B cell (primary cell): ENCODE measurements at places on chromosomes 5 and 9.

- no peaks in the 10 kb centered on the region for H3K36me3 ChIP-seq
- DNase-seq, result no peak
- peaks cover 35% of the 10 kb centered on the region for H3K4me1 ChIP-seq
- H3K4me3 ChIP-seq, result no peak overlapping the region
- H3K27me3 ChIP-seq, result no peaks in the 10 kb centered on the region
These were observed 323.8 kb downstream of the PDE4D start for GRCh38 chr5:59569608-59570334.

GRCh38 chr5:152290181-152290580 is 114.9 kb downstream of the NMUR2 start:
- H3K4me1 ChIP-seq, result no peaks in the 10 kb centered on the region
- H3K27me3 ChIP-seq, result no peaks in the 10 kb centered on the region
- H3K4me3 ChIP-seq, result no peak overlapping the region
- H3K36me3 ChIP-seq, result no peaks in the 10 kb centered on the region
- DNase-seq, result no peak

DNA sequence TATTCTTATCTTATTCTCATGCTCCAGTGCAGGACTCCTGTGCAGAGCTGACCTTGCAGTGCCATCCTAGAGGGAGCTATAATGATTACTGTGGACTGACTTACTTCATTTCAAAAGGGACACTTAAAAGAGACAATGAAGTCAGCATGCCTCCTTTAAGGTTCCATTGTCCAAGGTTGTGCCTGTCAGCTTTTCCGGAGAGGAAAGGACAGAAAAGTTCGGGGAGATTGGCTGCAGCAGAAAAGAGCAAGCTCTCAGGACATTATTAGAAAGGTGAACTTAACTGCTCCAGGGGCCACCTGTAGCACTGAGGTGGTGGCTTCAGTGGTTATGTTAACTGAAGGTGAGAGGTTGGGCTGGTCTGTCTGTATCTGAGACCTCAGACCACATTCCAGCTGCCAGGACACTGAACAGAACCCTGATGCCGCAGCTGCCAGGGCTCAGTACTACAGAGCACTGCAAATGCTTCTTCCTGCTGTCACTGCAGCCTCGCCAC is 112.9 kb downstream of the ST8SIA4 start:
- H3K27ac ChIP-seq, result no peak overlapping the region
- H3K4me1 ChIP-seq, result no peaks in the 10 kb centered on the region
- no peak for DNase-seq
- H3K27me3 ChIP-seq, result no peaks in the 10 kb centered on the region
- H3K36me3 ChIP-seq, result no peaks in the 10 kb centered on the region

DNA sequence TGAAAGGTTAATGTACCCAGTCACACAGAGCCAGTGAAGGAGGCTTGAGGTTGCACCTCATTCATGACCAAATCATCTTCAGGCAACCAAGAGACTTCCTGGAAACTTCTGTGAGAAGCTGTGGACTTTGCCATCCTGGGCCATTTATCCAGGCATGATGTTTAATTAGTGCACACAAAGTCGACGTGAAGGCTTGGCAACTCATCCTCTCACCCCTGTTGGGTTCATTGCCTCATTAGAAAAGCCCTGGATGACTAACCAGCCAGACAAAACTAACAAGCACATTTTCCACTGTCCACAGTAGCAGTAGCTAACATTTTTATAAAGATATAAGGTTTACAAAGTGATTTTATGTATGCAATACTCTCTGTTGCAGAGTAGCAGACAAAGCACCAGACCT is 65.7 kb upstream of the ZNF462 start:
- no peaks in the 10 kb centered on the region for H3K4me1 ChIP-seq
- no peaks in the 10 kb centered on the region for H3K36me3 ChIP-seq
- no peak for DNase-seq
- no peaks in the 10 kb centered on the region for H3K27me3 ChIP-seq
- no peak overlapping the region for H3K4me3 ChIP-seq
- H3K27ac ChIP-seq, result no peak overlapping the region

DNA sequence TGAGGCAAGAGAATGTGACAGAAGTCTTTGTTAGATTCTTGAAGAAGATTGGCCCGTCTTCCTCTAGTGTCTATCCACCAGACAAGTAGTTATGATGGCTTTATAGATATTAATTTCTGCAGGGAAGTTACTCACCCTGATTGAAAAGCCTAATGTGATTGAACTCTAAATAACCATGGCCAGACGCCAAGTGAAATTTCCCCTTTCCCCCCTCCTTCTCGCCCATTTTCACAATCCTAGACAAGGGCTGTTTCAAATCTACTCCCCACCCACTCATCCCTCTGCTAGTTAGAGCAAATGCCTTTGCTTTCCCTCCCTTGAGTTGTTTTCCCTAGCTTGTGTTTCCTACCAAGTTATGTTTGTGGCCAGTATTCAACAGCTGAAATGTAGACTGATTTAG is 182.5 kb downstream of the TMEM167A start:
- DNase-seq, result no peak
- no peaks in the 10 kb centered on the region for H3K4me1 ChIP-seq
- no peaks in the 10 kb centered on the region for H3K36me3 ChIP-seq
- H3K4me3 ChIP-seq, result no peak overlapping the region
- H3K27me3 ChIP-seq, result no peaks in the 10 kb centered on the region

- H3K4me3 ChIP-seq, result no peak overlapping the region
- no peaks in the 10 kb centered on the region for H3K27me3 ChIP-seq
- no peaks in the 10 kb centered on the region for H3K36me3 ChIP-seq
These were observed 133.1 kb downstream of the MACIR start for GRCh38 chr5:103391659-103392058.

DNA sequence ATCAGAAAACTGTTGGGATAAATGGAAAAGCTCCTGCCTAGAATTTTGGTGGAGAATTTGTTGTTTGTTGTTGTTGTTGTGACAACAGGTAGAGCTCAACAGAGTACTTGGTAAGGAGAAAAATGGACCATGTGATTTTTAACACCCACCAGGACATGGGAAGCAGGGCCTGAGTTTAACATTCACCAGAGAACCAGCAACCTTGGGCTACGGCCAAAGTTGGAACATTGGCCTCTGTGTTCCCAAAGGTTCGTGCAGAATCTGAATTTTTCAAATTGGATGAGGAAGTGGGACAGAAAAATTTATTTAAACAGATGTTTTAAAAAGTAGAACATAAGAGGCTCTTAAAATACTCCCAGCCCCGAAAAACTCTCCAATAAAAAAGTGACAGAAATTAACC is 127.0 kb downstream of the GNA14 start:
- DNase-seq, result no peak
- H3K27me3 ChIP-seq, result no peaks in the 10 kb centered on the region
- no peak overlapping the region for H3K4me3 ChIP-seq
- H3K36me3 ChIP-seq, result no peaks in the 10 kb centered on the region
- no peaks in the 10 kb centered on the region for H3K4me1 ChIP-seq
- no peak overlapping the region for H3K27ac ChIP-seq

DNA sequence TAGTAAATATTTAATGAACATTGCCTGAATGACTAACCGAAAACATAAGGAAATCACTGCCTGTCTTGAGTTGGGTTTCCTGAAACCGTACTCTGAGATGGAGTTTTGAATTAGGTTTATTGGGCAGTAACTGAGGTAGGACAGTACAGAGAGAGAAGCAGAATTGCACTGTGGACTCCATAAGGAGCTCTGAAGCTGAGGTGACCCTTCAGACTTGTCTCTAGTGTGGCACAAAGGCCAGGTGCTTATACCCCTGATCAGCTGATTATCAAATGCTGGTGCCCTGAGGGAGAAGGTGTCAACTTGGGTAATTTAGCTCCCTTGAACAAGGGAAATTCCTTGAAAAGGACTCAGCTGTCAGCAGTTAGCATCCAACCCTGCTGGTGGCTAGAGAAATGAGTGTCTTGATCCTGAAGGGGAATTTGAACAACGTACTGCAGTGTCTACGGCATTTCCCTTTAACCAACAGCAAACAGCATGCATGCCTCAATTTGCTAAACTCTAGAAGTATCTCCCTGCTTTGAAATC is 135.0 kb upstream of the SMARCA2 start:
- H3K36me3 ChIP-seq, result no peaks in the 10 kb centered on the region
- H3K4me3 ChIP-seq, result no peak overlapping the region
- H3K27me3 ChIP-seq, result no peaks in the 10 kb centered on the region
- peaks cover 12% of the 10 kb centered on the region for H3K4me1 ChIP-seq

DNA sequence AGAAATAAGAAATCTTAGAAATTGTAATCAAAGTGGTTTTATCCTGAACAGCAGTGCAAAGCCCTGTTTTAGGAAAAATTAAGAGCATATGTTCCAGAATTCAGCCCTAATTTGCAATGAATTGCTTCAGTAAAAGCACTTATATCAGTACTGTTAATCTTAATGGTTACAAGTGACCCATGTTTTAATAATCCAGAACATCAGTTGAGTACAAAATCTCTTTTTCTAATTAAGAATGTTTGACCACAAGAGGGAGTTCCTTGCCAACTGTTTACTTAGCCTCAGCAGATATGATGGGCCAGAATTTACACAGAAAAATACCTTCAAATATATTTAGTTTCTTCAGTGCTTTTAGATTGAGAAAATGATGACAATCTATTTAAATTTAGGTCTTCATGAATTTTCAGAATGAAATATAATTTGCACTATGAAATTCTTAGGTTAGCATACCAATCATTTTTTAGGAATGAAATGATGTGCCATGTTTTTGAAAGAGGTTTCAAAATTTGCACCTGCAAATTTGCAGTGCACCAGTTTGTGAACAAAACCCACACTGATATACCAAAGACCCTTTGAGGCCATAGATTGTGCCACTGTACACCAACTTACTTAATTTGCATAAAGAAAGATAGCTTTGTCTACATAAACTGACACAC is 926.3 kb upstream of the ARRDC3 start:
- no peak overlapping the region for H3K27ac ChIP-seq
- H3K36me3 ChIP-seq, result no peaks in the 10 kb centered on the region
- no peak for DNase-seq
- H3K4me1 ChIP-seq, result no peaks in the 10 kb centered on the region

DNA sequence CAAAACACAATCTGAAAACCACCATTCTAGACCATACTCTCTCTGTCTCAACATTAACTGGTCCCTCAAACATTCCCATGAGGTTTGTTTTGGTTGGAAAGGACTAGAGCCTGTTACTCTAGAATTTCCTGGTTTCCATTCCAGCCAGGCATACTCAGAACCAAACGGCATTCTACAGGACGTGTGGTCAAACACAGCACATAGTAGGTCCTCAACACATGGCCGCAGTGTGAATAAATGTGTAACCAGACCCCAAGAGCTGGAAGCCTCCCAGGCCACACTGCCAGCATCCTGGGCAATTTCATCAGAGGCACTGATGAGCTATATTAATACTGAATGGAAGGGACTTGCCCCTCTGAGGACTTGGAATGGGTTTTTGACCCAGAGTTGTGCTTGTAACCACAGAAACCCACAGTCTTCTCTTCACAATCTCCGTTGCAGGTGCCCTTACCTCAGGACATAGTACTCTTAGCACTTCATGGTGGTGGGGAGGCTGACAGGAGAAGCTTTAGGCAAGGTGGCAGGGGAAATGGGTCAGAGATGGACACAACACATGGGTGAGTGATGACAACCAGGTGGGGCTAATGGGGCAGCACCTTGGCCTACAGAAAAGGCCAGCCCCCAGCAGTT is 66.0 kb downstream of the ZNF366 start:
- no peak overlapping the region for H3K4me3 ChIP-seq
- no peak overlapping the region for H3K27ac ChIP-seq
- H3K27me3 ChIP-seq, result peaks cover 2% of the 10 kb centered on the region
- H3K36me3 ChIP-seq, result no peaks in the 10 kb centered on the region

DNA sequence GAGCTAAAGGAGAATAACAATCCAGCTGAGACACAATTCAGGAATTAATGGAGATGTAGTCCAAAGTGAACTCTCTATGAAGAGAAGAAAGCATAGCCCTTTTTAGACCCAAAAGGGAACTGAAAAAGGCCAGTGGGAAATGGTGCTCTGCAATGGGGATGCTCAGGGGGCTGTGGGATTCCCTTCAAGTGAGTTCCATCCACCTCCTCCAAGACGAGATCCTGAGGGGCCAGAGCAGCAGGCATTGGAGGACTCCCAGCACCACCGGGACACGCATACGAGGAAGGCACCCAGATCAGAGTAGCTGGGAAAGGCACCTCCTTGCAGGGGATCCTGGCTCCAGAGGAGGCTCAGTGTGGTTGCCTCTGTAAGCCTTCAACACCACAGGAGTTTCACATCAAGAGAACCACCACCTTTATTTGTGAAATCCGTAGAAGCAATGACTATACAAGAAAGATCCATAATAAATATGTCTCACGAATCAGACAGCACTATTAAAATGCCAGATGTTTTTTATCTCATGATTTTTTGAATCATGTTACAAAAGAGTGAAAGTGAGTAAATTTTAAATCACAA is 288.2 kb downstream of the MED10 start:
- H3K4me1 ChIP-seq, result no peaks in the 10 kb centered on the region
- no peaks in the 10 kb centered on the region for H3K36me3 ChIP-seq
- no peak for DNase-seq
- H3K4me3 ChIP-seq, result no peak overlapping the region

DNA sequence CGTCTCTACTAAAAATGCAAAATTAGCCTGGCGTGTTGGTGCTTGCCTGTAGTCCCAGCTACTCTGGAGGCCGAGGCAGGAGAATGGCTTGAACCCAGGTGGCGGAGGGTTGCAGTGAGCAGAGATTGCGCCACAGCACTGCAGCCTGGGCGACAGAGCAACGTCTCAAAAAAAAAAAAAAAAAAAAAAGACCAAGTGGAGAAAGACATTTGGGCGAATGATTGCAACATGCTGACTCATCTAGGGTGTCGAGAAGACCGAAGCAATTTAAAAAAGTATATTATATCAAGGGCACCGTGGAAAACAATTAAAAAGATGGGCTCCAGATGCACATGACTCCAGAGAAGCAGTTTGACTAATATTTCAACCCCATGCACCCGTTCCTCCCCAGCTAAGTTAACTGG is 9.2 kb downstream of the KLF4 start:
- no peaks in the 10 kb centered on the region for H3K36me3 ChIP-seq
- H3K27me3 ChIP-seq, result no peaks in the 10 kb centered on the region
- DNase-seq, result no peak
- H3K27ac ChIP-seq, result no peak overlapping the region

- H3K36me3 ChIP-seq, result no peaks in the 10 kb centered on the region
- no peaks in the 10 kb centered on the region for H3K4me1 ChIP-seq
- no peaks in the 10 kb centered on the region for H3K27me3 ChIP-seq
- no peak overlapping the region for H3K4me3 ChIP-seq
- no peak overlapping the region for H3K27ac ChIP-seq
These were observed 66.0 kb downstream of the FER start for GRCh38 chr5:108813673-108814072.

- H3K4me3 ChIP-seq, result no peak overlapping the region
- no peak for DNase-seq
- H3K27me3 ChIP-seq, result no peaks in the 10 kb centered on the region
- H3K36me3 ChIP-seq, result no peaks in the 10 kb centered on the region
- H3K27ac ChIP-seq, result no peak overlapping the region
- no peaks in the 10 kb centered on the region for H3K4me1 ChIP-seq
These were observed 2300.3 kb upstream of the C9orf72 start for GRCh38 chr9:29873579-29873978.

- no peak overlapping the region for H3K4me3 ChIP-seq
- no peak overlapping the region for H3K27ac ChIP-seq
- no peaks in the 10 kb centered on the region for H3K27me3 ChIP-seq
- H3K36me3 ChIP-seq, result no peaks in the 10 kb centered on the region
These were observed 13.9 kb upstream of the ADGRD2 start for GRCh38 chr9:124436320-124436719.

GRCh38 chr9:16316911-16317817 is 553.3 kb downstream of the BNC2 start:
- DNase-seq, result no peak
- H3K27ac ChIP-seq, result no peak overlapping the region
- no peaks in the 10 kb centered on the region for H3K36me3 ChIP-seq
- H3K4me3 ChIP-seq, result no peak overlapping the region

GRCh38 chr5:59187857-59188256 is 605.0 kb downstream of the RAB3C start:
- H3K4me3 ChIP-seq, result no peak overlapping the region
- no peak overlapping the region for H3K27ac ChIP-seq
- peaks cover 6% of the 10 kb centered on the region for H3K4me1 ChIP-seq
- no peak for DNase-seq
